Ammon's horn (tissue), 1 donor: ENCODE measurements at places on chromosomes 12 and 14.
A peak's percentile ranks its signal among the peaks of the same experiment; 100 is the strongest.

GRCh38 chr12:85661461-85662206 is 174.6 kb downstream of the RASSF9 start:
- no peak for DNase-seq

- DNase-seq = no peak
Observed at GRCh38 chr12:51620448-51620847, 29.4 kb downstream of the SCN8A start.

DNA sequence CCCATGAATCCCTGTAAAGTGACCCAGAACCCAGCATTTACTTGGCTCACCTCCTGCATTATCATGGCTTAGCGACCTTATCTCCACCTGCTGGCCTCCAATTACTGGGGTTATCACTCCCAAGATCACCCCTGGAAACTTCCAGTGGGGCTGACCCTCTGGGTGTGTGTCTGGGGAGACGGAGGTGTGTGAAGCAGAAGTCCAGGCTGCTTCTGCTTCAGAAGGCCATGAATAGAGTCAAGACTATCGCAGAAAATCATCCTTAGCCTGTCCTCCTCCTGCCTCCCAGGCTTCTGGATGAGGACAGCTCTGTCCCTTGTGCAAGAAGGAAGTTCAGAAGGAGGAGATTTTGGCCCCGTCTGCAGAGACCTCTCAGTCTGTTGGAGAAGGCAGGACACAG is 408 bp upstream of the KRT72 start:
- DNase-seq = no peak

GRCh38 chr12:68621472-68622081 is 10.9 kb downstream of the RAP1B start:
- DNase-seq = no peak

GRCh38 chr12:52082988-52083637 is 3.6 kb downstream of the SMIM41 start:
- peak; percentile 76 for DNase-seq

- no peak for DNase-seq
Observed at GRCh38 chr12:43760396-43760795, 1.6 kb downstream of the IRAK4 start.

- DNase-seq = no peak
Observed at GRCh38 chr12:43044241-43044640, 454.7 kb upstream of the PRICKLE1 start.

GRCh38 chr12:851343-851742 is 98.2 kb downstream of the RAD52 start:
- no peak for DNase-seq

- DNase-seq = no peak
Observed at GRCh38 chr12:26197832-26198231, 2.5 kb downstream of the SSPN start.

GRCh38 chr12:684416-684815 is 21.2 kb upstream of the NINJ2 start:
- no peak for DNase-seq

- peak; percentile 67 for DNase-seq
Observed at GRCh38 chr12:43444940-43445564, 107.0 kb downstream of the ADAMTS20 start.

GRCh38 chr12:109228664-109229063 is 80.4 kb downstream of the FOXN4 start:
- DNase-seq = no peak

GRCh38 chr14:103862393-103862782 is 15.0 kb upstream of the PPP1R13B start:
- no peak for DNase-seq

- peak; percentile 25 for DNase-seq
Observed at GRCh38 chr14:56199095-56199981, 81.1 kb downstream of the PELI2 start.

GRCh38 chr14:104084251-104085002 is 1.1 kb upstream of the ASPG start:
- DNase-seq = no peak

DNA sequence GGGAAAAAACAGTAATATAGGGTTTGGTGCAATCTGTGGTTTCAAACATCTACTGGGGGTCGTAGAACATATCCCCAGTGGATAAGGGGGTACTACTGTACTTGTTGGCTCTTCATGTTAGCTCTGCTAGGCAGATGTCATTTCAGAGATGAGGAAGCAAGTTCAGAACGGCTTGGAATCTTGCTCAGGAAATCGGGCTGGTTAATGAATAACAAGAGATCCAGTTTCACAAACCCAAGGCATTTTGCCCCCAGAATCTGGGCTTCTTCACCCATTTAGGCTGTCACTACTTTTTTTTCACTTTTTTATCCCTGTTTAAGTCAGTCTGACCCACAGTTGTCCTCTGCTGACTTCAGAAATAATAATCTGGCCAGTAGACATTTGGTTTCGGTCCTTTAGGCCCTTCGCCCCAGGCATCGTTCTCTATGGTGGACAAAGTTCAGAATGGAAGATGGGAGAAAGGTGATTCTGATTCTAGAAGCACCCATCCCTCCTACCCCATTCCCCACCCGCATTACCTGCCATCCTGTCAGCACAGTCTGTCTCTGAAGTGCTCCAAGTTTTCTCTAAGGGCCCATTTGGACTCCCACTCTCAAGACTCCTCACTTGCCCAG is 4.5 kb downstream of the SUOX start:
- DNase-seq = no peak

DNA sequence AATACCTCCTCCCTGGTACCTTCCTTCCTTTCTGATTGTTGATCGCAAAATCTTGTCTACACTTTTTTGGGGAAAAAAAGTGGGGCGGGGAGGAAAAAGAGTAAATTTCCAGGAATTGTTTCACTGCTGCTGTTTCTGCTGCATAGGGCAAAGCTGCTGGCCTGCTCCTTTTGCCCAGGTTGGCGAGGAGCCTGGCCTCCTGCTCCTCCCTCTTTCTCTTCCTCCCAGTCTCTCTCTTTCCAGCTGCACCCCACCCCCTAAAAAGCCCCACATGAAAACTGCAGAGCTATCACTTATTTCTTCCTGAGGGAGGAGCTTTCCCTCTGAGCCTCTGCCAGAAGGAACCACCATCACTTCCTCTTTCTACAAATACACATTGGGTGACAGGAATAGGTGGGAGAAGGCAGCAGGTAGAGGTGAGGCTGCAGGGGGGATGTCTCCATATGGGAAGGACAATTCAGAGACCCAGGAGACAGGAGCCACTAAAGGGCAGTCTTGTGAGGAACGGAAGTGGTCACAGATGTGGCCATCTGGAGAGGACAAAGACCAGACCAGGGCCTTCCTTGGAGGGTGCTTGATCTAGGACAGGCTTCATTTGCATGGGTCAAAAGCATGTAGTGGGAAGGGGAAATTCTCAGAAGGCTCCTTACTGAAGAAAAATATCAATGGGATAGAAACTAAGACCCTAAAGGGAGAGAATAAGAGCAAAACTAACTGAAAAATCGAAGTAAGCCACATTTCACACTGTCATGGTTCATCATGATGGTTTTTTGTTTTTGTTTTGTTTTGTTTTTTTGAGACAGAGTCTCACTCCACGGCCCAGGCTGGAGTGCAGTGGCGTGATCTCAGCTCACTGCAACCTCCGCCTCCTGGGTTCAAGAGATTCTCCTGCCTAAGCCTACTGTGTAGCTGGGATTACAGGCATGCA is 14.8 kb downstream of the ZBTB39 start:
- peak; percentile 74 for DNase-seq

- peak; percentile 56 for DNase-seq
Observed at GRCh38 chr14:68143341-68143841, 323.8 kb downstream of the RAD51B start.

DNA sequence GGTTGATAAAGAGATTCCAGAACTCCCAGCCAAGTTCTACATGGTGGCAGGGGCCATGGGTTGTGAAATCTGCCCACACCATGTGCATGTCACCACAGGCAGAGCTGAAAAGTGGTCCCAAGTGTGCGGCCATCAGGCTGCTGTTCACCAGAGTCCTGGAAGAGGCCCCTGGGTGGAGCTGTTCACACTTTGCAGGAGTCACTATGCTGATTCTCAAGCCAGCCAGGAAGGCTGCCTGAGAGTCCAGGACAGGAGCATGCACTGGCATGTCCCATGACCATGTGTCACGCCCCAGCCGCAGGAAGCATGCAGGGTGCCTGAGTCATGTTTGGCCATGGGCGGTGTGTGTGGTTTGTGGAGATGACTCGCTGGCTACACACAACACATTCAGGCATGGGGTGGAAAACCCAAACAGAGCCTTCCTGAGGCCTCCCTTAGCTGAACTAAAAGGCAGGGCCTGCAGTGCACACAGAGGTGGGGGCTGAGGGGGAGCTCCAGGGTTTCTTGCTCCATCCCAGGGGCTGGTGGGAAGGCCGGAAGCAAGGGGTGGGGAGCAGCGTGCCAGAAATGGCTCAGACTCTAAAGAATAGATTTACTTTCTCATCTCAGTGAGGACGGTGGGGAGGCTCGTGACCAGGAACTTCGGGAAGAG is 19.4 kb downstream of the ABCB9 start:
- no peak for DNase-seq
